ENCODE measurements at places on chromosomes 16 and 17.
A peak's percentile ranks its signal among the peaks of the same experiment; 100 is the strongest.

DNA sequence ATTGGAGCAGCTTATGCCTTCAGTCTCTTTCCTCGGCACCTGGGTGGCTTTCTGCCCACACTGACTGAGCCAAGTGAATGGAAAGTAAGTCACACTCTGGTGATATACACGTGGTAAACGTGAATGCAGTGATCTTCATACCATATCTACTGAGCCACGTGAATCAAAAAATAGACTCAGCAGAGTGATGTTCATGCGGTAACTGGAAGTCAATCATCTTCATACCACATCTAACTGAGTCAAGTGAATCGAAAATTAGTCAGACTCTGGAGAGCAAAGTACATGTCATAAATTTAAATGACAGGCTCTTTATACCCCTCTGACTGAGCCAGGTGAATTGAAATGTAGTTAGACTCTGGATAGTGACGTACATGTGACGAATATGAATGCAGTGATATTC, 47.1 kb upstream of the ARL4D start:
- no peak for DNase-seq

GRCh38 chr17:39612935-39613464, 5.3 kb upstream of the NEUROD2 start:
- DNase-seq = no peak

- no peak for DNase-seq
These were observed 10.8 kb downstream of the MYO1C start for GRCh38 chr17:1481736-1482135.

DNA sequence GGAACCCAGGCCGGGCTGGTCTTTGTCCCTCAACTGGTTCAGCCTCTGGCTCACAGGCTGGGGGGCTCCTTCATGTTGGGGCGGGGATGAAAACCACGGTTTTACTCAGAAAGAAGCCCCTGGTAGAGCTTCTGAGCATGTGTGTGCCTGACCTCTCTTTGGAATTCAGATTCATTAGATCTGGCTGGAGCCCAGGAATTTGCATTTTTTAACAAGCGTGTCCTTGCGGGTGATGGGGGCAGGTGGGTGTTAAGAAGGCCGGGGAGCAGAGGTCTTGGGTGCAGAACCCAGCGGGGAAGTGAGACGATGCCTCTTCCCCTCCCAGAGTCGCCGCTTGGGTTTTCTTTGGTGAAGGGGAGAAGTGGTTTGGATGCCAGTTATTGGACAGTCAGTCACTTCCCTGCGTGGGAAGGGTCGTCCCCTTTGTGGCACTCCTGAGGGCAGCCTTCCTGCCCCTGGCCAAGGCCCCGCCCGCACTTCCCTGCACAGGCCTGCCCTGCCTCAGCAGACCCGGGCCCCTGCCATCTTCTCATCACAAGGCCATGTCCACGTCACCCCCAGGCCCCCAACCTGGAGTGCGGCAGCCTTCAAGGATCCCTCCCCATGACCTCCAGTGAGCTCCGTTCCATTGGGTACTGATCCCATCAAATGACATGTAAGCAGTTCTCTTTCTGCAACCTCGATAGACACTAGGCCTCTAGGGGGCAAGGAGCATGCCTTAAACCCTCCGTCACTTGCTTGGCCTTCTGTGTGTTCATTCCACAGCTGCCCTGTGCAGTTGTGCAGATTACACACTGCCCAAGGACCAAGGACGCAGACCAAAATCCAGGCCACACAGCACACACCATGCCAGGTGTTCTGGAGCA, 177.7 kb upstream of the CIBAR2 start:
- no peak for DNase-seq

DNA sequence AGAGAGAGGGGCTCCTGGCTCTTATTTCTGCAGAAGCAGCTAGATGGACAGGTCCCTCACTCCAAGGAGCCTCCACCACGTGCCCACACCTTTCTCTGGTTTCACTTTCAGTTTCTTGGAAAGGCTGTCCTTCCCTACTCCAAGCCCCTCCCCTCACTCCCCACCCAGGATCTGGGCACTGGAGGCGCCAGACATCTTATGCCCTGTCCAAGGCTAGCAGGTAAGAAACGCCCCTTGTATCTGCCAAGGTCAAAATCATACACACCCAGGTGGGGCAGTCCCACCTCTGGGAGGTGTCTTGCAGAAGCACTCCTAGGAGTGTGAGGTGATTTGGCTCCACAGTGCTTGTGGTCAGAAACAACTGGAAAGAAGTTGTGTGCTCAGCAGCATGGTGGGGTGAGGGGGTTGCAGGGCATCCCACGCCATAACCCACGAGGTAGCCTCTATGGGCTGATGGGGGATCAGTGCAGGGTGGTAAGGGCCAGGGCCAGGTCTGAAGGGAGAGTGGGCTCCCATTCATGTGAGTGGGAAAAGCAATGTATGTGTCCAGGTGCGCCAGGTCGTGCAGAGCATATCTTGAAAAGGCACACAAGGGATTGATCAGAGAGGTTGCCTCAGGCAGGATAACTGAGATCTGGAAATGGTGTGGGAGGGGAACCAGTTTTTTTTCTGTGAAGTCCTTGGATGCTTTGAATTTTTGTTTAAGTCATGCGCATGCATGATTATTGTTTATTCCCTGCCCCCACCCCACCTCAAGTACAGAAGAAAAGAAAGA, 31.8 kb upstream of the PRM1 start:
- DNase-seq = peak; percentile 73

DNA sequence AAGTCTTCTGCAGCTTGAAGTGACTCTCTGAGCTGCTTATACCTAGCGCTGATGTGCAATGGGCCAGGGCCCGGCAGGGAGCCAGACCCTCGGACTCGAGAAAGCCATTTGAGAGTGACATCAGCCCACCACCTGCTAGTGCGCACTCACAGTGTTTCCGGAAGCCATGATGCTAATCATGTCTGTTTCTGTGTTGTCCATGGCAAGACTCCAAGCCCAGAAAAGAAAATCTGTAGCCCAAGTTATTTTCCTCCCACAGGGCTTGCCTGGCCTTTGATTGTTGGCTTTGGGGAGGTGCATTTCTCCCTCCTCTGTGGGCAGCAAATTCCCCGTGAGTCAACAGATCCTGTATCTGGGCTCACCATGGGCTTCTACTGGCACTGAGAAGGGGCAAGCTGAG, 1.8 kb upstream of the CDRT4 start:
- no peak for DNase-seq

DNA sequence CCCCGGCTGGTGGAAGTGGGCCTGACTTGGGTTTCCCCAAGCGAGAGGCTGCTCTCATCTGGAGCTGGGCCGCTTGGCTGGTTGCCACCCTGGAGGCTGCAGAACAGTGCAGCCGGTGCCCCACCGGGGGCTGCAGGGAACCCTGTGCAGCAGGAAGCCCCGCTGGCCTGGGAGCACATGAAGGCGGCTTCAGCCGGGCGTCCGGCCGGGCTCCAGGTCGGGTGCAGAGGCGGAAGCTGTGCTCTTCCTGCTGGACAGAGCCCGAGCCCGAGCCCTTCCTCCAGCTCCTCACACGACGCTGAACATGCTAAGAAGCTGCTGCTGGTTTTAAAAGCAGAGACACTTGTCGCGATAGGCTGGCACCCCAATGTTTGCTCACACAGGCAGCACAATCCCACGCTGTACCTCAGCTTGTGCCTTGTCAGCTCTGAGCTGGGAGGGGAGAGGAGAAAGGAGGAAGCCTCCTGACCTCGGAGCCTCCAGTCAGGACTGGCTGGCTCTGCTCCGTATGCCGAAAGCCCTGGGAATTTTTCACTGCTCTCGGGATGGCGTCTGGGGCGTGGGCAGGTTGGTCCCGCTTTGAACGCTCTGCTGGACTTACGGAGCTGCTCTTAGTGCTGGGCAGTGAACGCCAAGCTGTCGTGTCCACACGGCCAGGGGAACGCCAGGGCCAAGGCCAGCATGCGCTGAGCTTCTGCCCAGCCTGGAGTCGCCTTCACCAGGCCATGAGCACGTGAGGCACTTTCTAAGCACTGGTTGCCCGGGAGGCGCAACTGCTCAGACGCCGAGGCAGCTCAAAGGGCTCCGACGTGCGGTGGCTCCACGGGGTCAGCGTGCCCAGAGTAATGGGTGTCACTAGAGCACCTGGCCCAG, 8.8 kb downstream of the CDK5R1 start:
- peak; percentile 66 for DNase-seq

GRCh38 chr17:62723842-62724241, 84.3 kb downstream of the MARCHF10 start:
- DNase-seq = no peak

Measured in ELF-1 (cell line).